ENCODE measurements at places on chromosomes 7 and 10. TPM values are rescaled to one million over a fixed set of nuclear protein-coding genes. Genes with fewer than 3 reads are reported as not detected.

AKAP9 gene
- total RNA-seq: 61.9 TPM

FAM241B gene
- 0.88 TPM for total RNA-seq

CYP2C9 gene
- total RNA-seq: not detected

ATOH7 gene
- total RNA-seq: not detected

SPDYE18 gene
- total RNA-seq: 0.49 TPM
